Stimulated activated CD8-positive, alpha-beta memory T cell treated with anti-CD3 and anti-CD28 coated beads, Interleukin-15, amount 100 ng/mL, for 4 hours (primary cell): ENCODE measurements at places on chromosomes 6 and 20.

GRCh38 chr6:151730496-151730870 lies 77.0 kb upstream of the ESR1 start:
- DNase-seq = no peak

DNA sequence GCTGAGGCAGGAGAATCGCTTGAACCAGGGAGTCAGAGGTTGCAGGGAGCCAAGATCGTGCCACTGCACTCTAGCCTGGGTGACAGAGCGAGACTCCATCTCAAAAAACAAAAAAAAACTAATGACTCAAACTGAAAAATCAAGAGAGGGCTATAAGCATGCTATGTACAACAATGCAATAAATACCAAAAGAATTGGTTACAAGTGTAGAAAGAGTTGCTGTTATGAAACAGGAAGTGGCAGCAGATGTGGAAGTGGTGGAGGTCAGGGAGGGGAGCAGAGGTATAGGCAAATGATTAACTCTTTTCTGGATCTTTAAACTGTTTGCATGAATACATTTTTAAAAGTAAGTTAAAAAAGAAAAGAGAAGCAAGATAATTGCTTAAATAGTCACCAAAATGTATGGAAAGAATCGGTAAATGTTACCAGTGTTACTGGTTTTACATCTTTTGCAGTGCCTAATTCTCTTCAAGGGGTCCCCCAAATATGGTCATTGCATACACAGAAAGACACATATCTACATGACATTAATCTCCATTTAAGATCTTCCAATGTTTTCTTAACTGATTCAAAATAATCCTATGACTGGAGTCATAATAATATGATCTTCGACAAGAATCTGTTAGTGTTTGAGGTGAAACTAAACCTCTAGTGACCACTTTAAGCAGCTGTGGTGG lies 15.0 kb downstream of the CALHM6 start:
- no peak for DNase-seq

DNA sequence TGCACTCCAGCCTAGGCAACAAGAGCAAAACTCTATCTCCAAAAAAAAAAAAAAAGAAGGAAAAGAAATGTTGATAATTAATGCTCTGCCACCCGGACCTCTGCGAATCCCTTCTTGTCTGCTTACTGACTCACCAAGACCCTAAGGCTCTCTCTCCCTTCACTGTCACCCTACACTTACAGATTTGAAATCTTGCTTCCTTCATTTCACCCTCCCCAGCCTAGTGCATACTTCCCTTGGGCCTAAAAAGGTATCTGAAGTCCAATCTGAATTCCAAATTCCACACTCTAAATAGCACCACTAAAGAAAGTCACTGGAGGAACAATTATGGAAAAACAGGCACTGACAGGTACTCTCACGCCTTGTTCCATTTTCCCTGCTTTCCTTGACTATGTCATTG lies 9.4 kb upstream of the PHF20 start:
- DNase-seq = no peak

DNA sequence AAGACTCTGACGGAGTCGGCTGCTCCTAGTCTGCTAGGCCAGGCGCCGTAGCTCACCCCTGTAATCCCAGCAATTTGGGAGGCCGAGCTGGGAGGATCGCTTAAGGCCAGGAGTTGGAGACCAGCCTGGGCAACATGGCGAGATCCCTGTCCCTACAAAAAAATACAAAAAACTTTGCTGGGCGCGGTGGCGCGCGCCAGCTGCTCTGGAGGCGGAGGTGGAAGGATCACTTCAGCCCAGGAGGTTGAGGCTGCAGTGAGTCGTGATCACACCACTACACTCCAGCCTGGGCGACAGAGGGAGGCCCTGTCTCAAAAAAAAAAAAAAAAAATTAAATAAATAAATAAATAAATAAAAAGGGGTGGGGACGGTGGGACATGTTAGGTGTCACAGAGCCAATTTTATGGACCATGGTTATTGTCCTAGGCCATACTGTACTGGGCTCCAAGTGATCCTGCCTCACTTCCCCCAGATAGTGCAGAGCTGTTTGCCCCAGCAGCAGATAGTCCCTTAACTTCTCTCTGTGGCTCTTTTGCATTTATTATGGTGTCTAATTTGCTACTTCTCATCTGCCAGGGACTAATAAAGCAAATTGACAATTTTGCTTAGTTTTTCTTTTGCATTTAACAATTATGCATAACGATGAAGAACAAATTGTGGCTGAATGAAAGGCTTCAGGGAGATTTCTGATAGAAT lies 5.2 kb downstream of the PI16 start:
- no peak for DNase-seq

- no peak for DNase-seq
Observed at GRCh38 chr20:21514553-21515251, 838 bp upstream of the NKX2-2 start.

- no peak for DNase-seq
Observed at GRCh38 chr6:1587977-1588376, 21.7 kb upstream of the FOXC1 start.

DNA sequence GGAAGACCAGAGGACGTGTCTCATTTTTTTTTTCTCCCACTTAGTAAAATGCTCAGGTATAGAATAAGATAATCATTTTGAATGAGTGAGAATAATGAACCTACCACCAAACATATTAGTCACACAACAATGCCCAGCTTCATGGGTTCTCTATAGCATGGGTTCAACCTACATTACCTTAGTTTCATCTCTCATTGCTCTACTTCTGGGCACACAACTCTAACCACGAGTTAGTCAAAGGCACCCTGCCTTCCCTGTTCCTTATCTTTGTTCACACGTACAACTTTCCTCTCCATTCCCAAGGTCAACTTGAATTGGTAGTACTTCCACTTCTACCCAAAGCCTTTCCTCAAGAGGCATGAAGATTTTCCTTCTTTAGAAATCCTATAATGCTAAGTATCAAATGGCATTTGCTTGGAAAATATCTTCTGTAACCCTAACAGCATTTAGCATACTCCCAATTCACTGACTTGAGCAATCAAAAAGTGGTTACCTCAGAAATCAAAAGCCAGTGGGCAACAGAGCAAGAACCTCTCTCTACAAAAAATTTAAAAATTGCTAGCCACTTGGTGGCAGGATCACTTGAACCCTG lies 20.9 kb downstream of the DEK start:
- DNase-seq = no peak

DNA sequence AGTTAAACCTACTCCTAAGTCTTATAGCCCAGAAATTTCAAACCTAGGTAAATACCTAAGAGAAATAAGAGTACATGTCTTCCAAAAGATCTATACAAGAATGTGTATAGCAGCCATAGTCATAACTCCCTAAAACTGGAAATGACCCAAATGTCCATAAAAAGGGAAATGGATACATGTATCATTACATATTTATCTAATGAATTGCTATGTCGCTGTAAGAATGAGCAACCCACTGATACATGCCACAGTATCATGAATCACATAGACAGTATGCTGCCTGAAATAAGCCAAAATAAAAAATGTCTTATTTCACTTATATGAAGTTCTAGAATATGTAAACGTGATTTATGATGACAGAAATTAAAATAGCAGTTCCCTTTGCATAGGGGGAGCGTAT lies 679.5 kb downstream of the MAFB start:
- DNase-seq = no peak

GRCh38 chr6:86152546-86152945 lies 509.9 kb upstream of the SYNCRIP start:
- no peak for DNase-seq

DNA sequence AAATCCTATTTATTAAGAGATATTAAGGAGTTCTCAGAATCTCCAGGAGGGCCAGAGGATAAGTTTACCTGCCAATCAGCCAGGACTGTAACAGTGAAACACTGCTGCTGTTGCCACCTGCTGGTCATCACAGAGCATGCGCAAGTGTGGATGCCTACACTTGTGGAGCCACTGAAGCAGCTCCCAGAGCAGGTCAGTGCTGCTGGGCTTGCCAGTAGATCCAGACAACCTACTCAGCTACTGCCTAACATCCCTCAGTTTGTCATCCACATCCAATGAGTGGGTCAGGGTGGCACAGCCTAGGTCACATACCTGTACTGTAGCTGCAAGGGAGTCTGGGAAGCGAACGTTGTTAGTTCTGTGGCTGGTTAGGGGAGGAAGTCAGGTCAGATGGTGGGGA lies 18.3 kb upstream of the NHSL1 start:
- peak; percentile 7 for DNase-seq

GRCh38 chr6:112576423-112576822 lies 229.3 kb downstream of the RFPL4B start:
- DNase-seq = no peak

DNA sequence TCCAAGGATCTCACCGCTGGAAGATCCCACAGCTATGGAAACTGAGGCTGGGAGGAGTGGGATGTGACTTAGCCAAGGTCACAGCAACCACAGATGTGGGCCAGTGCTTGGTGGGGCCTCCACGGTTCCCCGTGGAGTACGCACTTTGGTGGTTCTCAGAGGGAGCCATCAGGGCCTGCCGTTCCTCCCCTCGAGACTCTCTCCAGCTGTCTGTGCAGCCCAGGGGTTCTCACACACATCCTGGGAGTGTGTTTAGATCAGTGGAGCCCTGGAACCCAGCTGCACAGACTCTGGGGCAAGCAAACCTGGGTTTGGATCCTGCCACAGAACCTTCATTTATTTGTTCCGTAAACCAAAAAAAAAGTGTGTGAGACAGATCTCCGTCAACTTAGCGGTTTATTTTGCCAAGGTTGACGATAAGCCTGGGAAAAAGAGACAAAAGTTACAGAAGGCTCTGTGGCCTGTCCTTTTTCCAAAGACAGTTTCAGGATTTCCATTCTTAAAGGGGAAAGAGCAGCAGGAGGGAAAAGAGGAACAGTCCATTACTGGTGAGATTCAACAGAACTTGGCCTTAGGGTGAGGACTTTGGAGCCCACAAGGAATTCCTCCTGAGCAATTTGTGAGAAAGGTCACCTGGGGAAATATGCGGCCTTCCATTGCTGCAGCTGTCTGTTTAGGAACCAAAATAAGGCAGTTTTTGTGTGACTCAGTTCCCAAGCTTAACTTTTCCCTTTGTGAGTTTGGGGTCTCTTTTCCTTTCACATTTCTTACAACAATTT lies 13.6 kb upstream of the MYMX start:
- no peak for DNase-seq

GRCh38 chr6:129759796-129760605 lies 50.0 kb upstream of the ARHGAP18 start:
- DNase-seq = no peak

DNA sequence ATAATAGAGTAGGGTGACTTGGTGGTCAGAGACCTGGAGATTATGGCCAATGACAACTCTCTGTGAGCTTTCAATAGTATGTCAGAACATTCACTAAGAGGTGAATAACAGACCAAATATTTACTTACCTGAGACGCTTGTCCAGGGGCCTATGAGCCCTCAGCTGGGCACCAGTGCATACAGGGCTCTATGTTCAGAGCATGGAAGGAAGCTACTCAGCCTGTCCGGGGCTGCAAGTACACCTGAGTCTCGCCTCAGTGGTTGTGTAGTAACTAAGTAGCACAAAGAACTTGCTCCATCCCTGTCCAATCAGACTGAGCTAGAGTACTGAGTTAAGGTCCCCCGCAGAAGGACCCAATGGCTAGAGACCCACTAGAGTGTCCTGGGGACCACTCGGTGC lies 11.6 kb upstream of the SCGN start:
- no peak for DNase-seq

DNA sequence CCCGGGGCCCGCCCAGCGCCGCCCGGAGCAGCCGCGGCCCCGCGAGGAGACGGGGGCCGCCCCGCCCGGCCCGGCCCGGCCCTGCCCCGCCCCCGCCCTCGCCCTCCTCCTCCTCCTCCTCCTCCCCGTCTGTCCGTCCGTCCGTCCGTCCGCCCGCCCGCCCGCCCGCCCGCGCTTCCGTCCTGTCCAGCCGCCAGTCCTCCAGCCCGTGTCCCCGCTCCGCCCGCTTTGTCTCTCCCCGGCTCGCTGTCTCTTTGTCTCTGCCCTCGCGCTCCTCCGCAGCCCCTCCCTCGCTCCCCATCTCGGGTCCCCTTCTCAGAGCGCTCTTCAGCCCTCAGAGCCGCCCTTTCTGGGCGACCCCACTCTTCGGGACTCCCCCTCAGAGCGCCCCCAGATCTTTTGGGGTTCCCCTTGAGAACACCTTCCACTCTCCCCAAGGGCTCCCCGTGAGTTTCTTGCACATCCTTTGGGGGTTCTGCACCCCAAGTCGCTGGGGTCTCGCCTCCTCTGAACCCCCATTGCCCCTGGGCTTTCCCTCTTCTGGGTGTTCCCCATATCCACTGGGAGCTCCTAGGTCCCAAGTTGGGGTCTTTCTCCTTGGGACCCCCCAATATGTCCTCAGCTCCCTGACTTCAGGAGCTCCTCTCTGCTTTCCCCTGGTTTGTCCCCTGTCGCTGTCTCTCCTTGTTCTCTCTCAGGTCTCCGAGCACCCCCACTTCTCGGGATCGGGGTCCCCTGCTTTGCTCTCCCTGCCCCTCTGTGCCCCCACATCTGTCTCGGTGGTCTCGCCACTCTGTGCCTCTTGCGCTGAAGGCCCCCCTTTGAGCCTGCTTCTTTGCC lies 79.5 kb upstream of the MYL9 start:
- no peak for DNase-seq
